A549 treated with Mapracorat at 1 μM for 4 hours (cell line): ENCODE measurements at places on chromosomes 11 and 22. TPM values are rescaled to one million over a fixed set of nuclear protein-coding genes. Genes with fewer than 3 reads are reported as not detected.

The OR5B21 gene
- not detected in 5 replicates for total RNA-seq

The APOL5 gene
- total RNA-seq = not detected in 5 replicates

The APLP2 gene
- total RNA-seq = 153 to 181 TPM (median 175 TPM) in 5 replicates

The JHY gene
- 3.0 to 3.8 TPM (median 3.7 TPM) in 5 replicates for total RNA-seq

The APOL1 gene
- total RNA-seq = 13.6 to 18.1 TPM (median 15.9 TPM) in 5 replicates

The CCDC116 gene
- total RNA-seq = 0.06 to 0.13 TPM (median 0.06 TPM) in 3 of 5 replicates, not detected in the others

The NLRP14 gene
- not detected in 5 replicates for total RNA-seq

The ACR gene
- total RNA-seq = not detected in 5 replicates

The OR8G1 gene
- not detected in 5 replicates for total RNA-seq

The TSSK2 gene
- not detected in 5 replicates for total RNA-seq

The TRPM5 gene
- total RNA-seq = not detected in 5 replicates

The C22orf42 gene
- not detected in 5 replicates for total RNA-seq

The LINC01488 gene
- total RNA-seq = not detected in 5 replicates

The KREMEN1 gene
- total RNA-seq = 3.5 to 4.7 TPM (median 4.2 TPM) in 5 replicates

The SEZ6L gene
- total RNA-seq = not detected in 5 replicates

The DGCR2 gene
- 17.4 to 23.8 TPM (median 22.0 TPM) in 5 replicates for total RNA-seq

The MMP1 gene
- total RNA-seq = 0.42 to 1.1 TPM (median 0.79 TPM) in 5 replicates

The CD248 gene
- not detected in 5 replicates for total RNA-seq

The HORMAD2 gene
- not detected in 5 replicates for total RNA-seq

The KRTAP5-10 gene
- not detected in 5 replicates for total RNA-seq

The RELT gene
- total RNA-seq = 5.8 to 9.0 TPM (median 8.0 TPM) in 5 replicates

The B4GAT1 gene
- 12.7 to 20.1 TPM (median 17.5 TPM) in 5 replicates for total RNA-seq

The ZC3H12C gene
- 6.6 to 10.5 TPM (median 9.2 TPM) in 5 replicates for total RNA-seq

The CADM1 gene
- 19.8 to 23.7 TPM (median 22.2 TPM) in 5 replicates for total RNA-seq

The SHANK2 gene
- 5.5 to 8.8 TPM (median 6.9 TPM) in 5 replicates for total RNA-seq

The OR51I1 gene
- not detected in 5 replicates for total RNA-seq
